ENCODE measurements at places on chromosomes 1 and 21. TPM values are rescaled to one million over a fixed set of nuclear protein-coding genes. Genes with fewer than 3 reads are reported as not detected.

Gene ROR1
- 21.5 TPM for total RNA-seq

Gene SLC44A3
- 13.1 TPM for total RNA-seq

Gene AMY1B
- total RNA-seq = not detected

Gene WNT3A
- total RNA-seq = not detected

Gene ZMYND12
- 0.46 TPM for total RNA-seq
